ENCODE measurements at places on chromosomes 3 and 15.

DNA sequence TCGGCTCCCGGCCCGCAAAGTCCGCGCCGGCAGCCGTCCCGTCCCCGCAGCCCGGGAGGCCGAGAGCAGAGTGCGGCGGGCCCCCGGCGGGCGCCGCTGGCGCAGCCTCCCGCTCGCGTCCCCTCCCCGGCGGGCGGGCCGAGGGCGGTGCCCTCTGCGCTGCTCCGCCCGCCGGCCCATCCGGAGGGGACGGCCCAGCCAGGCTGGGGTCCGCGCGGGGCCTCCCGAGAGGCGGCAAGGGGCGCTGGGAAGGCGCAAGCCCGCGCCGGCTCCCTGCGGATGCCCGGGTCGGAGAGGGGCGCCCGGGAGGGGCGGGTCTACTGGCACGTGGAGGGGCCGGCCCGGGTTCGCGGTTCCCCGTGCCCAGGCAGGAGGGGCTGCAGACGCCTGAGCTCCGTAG is at the start of the genes CLCN2 and POLR2H:
Gene CLCN2 (minus strand): TSS at position 74 of the 400 bp plus-strand sequence. CDS start 126 bp downstream, outside the sequence.
Gene POLR2H (plus strand): TSS at position 179 of the 400 bp plus-strand sequence. CDS start 1,783 bp downstream, outside the sequence.
- DNase-seq, result no peak

DNA sequence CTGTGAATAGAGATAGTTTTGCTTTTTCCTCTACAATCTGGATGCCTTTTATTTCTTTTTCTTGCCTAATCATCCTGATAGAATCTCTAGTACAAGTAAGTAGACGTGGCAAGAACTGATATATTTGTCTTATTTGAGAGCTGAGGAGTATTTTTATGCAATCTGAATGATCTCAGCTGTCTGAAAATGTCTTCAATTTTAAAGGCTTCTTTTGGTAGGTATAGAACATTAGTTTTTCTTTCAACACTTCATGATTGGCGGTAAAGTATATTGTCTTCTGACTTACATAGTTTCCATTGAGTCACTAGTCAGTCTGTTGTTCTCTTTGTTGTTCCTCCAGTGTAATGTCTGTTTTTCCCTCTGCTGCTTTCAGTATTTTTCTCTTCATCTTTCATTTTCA is 31.3 kb downstream of the MGA start:
- DNase-seq, result peak; percentile 20

- DNase-seq, result peak; percentile 50
Measured at GRCh38 chr3:133812872-133813271, 7.3 kb downstream of the SRPRB start.

DNA sequence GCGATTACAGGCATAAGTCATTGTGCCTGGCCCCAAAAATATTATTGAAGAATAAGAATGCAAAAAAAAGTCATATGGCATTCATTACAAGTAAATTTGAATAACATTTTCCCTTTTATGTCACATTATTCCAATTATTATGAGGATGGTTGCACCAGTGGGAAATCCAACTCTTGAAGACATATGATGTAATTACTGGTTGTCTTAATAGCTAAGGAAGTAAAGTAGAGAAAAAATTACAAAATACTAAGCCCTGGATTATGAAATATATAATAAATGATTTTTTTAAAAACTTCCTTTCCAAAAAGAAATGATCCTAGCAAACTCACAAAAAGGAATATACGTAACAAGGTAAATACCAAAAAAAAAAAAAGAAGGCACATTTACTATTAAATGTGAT is 98.9 kb downstream of the FMN1 start:
- DNase-seq, result no peak

GRCh38 chr15:24054547-24055245 is 367.6 kb upstream of the NDN start:
- no peak for DNase-seq

- no peak for DNase-seq
Measured at GRCh38 chr3:70488131-70488530, 175.7 kb upstream of the MDFIC2 start.

DNA sequence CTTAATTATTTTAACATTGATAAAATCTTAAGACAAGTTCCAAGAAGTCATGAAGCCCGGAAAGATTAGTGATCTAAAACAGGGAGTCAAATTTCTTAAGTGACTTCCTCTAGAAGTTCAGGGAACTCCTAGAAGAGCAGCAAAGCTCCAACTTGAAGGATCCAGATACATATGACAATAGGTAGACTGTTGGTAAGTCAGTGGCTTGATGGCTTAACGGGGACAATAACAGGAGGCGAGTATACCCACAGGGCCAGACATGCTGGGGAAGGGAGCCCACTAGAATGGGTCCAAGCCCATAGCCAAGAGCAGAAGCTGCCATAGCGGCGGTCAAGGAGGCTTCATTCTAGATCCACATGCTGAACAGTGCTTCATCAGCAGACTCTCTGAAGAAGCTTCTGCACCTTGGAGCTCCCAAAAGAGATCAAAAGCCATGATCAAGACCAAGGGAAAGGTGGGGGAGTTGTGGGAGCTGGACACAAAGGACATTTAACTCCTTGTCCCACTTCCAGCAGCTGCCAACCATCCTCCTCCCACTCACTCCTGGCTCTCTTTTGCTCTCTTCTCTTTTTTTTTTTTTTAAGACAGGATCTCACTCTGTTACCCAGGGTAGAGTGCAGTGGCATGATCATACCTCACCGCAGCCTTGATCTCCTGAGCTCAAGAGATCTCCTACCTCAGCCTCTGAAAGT is 10.2 kb upstream of the CA12 start:
- no peak for DNase-seq

DNA sequence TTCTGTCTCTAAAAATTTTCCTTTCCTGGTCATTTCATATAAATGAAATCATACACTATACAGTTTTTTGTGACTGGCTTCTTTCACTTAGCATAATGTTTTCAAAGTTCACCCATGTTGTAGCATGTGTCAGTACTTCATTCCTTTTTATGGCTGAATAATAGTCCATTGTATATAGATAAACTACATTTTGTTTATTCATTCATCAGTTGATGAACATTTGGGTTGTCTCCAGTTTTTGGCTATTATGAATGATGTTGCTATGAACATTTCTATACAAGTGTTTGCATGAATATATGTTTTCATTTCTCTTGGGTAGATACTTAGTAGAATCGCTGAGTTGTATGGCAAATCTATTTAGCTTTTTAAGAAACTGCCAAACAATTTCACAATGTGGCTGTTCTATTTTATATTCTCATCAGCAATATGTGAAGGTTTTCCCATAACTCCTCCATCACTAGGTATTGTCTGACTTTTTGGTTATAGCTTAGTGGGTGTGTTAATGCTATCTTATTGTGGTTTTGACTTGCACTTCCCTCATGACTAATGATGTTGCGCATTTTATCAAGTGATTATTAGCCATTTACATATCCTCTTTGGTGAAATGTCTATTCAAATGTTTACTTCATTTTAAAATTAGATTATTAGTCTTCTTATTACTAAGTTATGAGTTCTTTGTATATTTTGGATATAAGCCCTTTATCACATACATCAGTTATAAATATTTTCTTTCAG is 21.7 kb upstream of the AP4E1 start:
- no peak for DNase-seq

- peak; percentile 5 for DNase-seq
Measured at GRCh38 chr15:61130950-61131942, 97.9 kb downstream of the RORA start.

DNA sequence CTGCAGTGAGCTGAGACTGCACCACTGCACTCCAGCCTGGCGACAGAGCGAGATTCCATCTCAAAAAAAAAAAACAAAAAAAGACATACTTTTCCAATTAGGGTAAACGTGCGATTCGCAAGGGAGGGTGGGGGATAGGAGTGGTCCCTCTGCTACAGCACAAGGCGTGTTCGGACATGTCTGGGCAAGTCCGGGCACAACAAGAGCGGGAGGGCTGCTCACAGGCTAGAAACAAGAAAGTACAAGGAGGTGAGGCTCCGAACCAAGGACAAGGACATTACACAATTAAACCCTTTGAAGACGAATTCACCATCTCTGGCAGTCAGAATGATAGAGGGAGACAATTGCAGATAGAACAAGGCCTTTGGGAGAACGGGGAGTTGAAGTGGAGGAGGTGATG is 32.2 kb upstream of the BCL2A1 start:
- DNase-seq, result peak; percentile 29

GRCh38 chr3:111130827-111131226 is 59.2 kb downstream of the NECTIN3 start:
- DNase-seq, result no peak

GRCh38 chr15:70058642-70059360 is 38.9 kb downstream of the TLE3 start:
- no peak for DNase-seq

- no peak for DNase-seq
Measured at GRCh38 chr3:16370872-16371740, 106.1 kb downstream of the OXNAD1 start.

- DNase-seq, result no peak
Measured at GRCh38 chr3:179676081-179676480, 23.2 kb downstream of the USP13 start.

DNA sequence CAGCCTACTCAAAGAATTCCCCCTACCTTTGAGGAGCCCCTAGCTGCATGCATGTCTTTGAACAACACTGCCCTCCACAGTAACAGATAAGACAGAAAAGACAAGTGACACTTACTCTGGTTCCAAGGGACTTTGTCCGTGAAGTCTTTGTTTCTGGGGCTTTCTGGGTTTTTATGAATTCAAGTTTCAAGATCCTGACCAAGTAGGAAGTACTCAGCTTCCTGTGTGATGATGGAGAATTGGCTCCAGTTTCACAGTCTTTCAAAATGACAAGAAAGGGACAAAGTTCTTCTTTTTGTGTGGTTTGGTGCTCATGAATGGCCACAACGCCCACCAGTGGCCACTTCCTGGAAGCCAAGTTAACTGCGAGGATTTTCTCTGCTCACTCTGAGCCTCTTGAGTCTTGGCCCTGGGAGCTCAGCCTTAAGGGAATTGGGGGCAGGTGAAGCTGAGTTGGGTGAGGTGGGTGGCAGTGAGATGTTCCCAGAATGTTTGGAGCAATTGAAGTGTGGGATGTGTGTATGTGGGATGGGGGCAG is at the start of gene CCR1:
Gene CCR1 (minus strand): TSS at position 147 of the 538 bp plus-strand sequence. CDS start 4,000 bp downstream, outside the sequence.
- peak; percentile 65 for DNase-seq

- peak; percentile 37 for DNase-seq
Measured at GRCh38 chr3:36546226-36546625, 165.9 kb downstream of the STAC start.

DNA sequence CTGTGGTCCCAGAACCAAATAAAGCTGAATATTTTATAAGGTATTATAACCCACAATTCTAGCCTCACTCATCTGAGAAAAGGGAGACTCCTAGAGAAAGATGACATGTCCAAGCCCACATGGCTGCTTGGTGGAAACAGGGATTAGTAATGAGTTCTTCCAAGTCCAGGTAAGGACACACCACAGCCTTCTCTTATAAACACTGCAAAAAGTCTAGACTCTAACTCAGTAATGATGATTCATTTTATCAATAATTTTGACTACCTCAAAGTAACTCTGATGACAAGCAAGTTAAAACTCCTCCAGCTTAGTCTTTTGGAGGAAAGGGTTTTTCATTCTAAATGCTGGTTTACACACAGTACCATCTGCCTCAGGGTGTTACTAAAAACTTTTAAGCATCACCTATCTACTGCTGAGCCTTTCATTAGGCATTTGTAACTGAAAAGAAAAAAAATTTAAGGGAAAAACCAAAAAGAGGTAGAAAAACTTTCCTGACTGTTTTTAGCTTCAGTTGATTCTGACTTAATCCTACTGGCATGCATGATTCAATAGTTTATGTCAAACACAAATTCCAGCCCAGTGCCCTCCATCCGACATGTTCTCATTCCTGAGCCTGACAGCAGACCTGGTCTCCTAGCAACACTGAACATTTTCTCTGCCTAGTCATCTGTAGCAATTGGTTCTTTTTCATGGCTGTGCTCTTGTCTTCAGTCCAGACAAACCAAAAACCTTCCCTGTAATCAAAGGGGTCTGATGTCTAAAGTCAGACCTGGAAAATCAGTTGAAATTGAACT is 43.9 kb downstream of the P3H2 start:
- DNase-seq, result peak; percentile 96

DNA sequence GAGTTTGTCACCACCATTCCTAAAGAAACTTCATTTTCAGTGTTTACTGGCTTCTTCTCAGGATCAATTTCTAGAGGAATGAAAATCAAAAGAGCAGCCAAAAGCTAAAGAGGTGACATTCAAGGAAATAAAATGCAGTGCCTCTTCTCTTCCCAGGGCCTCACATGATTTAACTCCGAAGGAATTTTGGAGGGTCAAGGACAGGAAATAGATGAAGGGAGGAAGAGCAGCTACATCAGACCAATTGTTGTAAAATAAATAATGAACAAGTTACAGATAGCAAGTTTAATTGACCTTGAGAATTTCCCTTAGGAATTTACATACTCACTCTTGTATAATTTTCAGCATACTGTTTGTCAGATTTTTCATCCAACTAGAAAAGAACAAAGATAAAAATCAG is 78.1 kb downstream of the LRRFIP2 start:
- peak; percentile 50 for DNase-seq

DNA sequence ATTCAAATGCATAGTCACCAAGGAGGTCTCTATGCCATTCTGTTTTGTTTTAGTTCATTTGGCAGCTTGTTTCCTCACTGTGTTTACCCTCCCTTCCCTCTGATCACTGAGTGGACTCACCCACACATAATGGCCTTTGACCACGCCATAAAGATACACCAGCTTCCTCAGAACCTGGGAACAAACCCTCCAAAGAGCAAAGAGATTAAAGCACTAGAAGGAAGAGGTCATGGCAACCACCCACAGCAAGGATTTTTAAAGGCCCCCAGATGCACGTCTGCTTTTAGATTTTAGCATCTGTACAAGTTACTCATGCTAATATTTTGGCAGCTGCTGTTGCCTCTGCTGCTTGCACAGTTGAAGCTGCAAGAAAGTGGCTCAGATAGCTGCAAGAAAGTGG is 47.9 kb upstream of the CADPS start:
- peak; percentile 66 for DNase-seq

- peak; percentile 41 for DNase-seq
Measured at GRCh38 chr3:163490119-163490518, 1588.2 kb downstream of the SI start.

DNA sequence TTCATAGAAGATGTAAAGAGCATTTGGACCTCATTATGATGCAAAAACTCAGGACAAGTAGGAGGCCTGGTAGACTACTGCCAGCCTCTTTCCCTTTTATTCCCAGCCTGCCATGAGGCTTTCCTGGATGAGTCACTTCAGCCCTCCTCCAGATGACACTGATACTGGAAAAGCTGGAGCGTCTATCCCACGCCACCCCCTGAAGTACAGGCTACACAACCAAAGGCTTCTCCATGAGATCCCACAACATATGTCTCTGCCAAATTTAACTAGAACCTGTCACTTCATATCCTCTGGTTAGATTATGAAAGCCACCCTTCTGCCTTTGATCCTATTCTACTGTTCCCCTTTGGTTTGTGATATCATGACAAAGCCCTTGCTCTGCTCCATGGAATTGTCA is 56.1 kb upstream of the CPNE4 start:
- peak; percentile 51 for DNase-seq

DNA sequence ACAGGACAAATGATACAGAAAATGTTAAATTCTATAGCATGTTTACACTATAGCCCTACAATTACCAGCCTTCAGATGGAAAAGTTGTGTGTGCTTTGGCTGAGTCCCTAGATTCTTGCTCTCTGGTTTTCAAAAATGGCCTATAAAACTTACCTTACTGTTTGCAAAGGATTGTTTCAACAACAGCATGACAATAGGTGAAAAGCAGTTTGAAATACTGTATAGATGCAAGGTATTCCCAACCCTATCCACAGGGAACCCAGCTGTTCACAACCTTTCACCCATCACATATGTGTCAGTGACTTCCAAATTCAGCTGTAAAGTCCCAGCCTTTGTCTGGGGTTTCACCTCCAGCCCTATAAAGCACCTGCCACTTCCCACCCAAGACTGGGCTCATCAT is 97.3 kb downstream of the NEK10 start:
- no peak for DNase-seq

- peak; percentile 17 for DNase-seq
Measured at GRCh38 chr15:82021992-82022391, 23.8 kb downstream of the MEX3B start.
